AG09309 (cell line): ENCODE measurements at places on chromosomes 3 and 15.

- DNase-seq = no peak
Observed at GRCh38 chr3:40427045-40427669, 30.0 kb upstream of the RPL14 start.

DNA sequence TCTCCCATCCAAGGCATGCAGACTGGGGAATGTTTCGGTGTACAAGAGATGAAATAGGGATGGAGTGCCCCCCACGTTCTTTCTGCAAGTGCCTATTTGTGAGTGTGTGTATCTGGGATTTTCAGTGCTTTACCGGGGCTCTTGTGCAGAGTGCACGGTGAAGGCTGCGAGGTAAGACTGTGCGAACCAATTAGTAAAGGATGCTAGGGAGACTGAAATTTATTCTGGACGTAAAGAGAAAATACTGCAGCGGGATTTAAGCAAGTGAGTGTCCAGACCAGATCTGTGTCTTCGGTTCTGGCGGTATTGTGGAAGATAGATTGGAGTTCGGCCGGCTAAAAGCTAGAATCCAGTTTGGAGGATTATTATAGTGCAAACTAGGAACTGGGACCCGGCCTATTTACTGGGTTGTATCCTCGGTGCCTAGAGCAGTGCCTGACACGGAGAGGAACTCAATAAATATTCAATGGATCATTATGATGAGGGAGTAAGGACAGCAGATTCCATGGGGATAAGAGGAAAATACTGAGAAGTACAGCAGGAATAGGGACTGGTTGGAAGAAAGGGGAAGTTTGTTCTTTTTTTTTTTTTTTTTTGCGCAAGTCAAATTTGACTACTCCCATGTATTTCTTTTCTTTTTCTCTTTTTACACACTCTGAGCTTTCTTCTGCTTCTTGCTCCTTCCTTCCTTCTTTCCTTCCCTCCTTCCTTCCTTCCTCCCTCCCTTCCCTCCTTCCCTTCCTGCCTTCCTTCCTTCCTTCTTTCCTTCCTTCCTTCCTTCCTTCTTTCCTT lies 580 bp upstream of the MAGEF1 start:
- no peak for DNase-seq

DNA sequence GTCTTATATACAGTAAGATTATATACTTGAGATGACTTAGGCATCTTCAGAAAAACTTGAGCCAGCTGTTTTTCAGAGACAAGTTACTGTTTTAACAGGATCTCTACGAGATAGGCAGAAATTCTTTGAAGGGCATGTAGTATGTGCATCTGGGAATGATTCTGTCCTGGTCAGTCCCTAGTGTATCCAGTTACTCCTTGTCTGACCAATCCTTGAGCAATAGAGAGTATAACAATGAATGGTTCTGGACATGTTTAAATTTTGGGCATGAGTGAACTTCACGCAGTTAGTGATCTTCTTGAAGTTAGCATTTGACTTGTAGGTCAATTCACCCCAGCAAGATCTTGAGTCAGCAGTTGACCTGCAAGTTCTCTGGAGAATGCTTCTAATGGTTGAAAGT lies 24.7 kb upstream of the HHLA2 start:
- no peak for DNase-seq

- DNase-seq = no peak
Observed at GRCh38 chr15:101146118-101146702, 105.6 kb downstream of the CHSY1 start.

- no peak for DNase-seq
Observed at GRCh38 chr3:113245761-113246161, 34.4 kb downstream of the BOC start.

GRCh38 chr3:192923731-192924130 lies 6.1 kb upstream of the MB21D2 start:
- no peak for DNase-seq

DNA sequence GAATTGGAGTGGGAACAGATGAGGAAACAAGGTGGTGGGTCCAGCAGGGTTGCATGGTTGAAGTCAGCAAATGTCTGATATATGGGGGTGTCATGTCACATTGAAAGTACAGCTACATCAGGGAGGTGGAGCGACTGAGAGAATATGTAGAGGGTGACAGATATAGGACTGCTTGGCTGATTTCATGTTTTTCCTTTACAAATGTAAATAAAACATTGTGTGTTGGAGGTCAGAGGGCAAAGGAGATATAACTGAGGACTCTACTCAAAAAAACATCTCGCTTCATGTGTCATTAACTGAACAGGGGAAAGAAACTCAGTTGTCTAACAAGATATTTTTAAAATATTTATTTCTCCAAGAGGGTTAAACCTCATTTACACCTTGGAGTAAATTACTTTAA lies 177.7 kb downstream of the TIGIT start:
- no peak for DNase-seq

DNA sequence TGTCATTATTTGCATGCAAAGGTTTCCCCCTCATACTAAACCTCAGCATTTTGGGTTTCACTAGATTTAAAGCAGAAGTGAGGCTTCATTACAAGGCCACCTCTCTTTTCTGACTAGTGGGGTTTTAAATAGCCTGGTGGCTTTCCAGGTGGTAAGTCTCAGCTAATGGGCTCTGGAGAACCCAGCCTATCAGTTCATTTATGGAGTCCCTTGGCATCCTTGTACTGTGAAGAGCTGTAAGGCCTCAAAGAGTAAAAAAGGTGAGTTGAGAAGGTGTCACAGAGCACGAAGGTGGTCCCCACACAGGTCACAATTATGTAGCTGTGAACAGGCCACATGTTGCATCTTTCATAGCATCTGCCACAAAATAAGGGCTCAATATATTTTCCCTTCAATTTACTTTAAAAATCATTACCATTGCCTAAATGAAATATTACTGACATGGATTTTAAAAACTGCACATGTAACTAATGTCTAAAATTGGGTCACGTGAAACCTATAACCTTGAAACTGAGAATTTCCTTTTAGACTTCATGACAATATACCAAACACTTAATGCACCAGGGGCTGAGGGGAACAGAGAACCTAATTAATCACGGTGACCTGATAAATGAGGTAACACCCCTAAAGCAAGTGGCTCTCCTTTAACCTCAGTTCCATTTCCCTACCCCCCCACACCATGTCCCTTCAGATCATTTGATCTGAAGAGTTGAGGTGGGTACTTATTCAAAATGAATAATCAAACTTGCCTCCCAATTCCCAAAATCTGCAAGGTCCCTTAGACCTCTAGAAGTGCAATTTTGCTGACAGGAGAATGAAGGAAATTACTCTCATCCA lies 1.3 kb downstream of the NGLY1 start:
- DNase-seq = no peak

DNA sequence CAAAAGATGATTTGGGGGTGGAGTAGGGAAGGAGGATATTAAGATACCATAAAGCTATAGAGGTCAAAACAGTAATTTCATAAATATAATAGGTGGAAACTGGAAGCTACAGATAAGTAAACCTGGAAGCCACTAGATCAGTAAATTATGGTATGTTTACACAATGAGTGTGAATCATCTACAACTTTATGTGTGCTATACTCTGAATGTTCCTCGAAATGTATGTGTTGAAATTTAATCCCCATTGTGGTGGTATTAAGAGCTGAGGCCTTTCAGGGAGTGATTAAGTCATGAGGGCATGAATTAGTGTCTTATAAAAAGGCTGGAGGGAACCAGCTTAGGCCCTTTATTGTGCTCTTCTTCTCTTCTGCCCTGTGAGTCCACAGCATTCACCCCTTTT lies 25.2 kb downstream of the EOMES start:
- DNase-seq = no peak

DNA sequence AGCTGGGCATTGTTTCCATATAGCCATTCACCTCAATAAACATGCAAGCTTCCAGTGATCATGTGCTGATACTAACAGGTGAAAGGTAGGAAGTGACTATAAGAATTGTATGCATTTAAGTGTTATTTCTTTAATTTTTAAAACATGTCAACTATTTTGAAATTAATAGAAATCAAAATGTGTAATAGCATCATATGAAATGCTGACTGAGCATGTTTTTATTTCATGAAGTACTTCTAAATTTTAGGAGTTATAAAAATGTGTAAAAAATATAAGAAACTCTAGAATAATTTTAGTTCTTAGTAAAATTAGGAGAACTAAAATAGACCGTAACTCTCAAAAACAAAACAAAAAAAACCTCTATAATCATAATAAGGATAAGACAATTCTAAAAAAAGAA lies 229.3 kb upstream of the ARPP21 start:
- DNase-seq = no peak

GRCh38 chr3:4332574-4332973 lies 29.4 kb downstream of the SETMAR start:
- no peak for DNase-seq

GRCh38 chr15:83178869-83179325 lies 28.7 kb downstream of the HDGFL3 start:
- no peak for DNase-seq

DNA sequence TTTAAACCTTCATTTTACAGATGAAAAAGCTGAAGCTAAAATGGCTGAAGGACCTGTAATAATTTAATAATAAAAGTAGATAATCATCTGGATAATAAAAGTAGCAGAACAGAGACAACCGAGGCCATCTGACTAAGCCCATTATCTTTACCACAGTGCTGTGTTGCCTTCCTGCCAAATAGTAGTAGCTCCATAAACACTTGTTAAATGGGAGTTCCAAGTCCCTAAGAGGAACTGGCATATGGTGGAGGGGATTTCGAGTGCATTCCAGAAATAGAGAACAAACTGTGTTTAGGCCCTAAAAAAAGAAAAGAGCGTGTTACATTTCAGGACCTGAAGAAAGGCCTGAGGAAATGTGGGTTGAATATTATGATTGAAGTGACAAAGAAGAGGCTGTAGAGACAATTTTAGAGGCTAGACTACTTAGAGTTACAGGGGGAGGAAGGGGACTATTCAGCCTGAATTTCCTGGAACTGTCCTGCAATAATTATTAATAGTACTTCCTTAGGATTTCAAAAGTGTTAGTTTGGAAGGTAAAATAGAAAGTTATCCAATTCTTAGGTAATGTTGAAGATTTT lies 424.3 kb downstream of the ROBO2 start:
- DNase-seq = peak; percentile 18

DNA sequence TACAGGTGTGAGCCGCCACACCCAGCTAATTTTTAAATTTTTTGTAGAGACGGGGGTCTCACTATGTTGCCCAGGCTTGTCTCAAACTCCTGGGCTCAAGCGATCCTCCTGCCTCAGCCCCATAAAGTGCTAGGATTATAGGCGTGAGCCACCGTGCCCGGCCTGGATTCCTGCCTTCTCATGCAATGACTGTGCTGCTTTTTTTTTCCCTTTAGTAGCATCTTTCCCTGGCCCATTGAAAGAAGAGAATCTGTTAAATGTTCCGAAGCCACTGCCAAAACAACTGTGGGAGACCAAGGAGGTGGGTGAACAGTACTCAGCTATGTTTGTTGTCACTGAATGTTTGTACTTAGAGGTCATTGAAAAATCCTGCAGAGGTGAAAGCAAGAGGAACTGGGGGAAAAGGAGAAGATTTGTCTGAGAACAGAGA lies 88.0 kb downstream of the CRTC3 start:
- DNase-seq = no peak

- no peak for DNase-seq
Observed at GRCh38 chr3:49972656-49973055, 32.7 kb downstream of the RBM6 start.

- no peak for DNase-seq
Observed at GRCh38 chr3:60399861-60400845, 851.1 kb downstream of the FHIT start.

- DNase-seq = no peak
Observed at GRCh38 chr3:78644847-78645246, 1123.0 kb downstream of the ROBO1 start.

GRCh38 chr15:75508840-75509532 lies 57.5 kb upstream of the SIN3A start:
- DNase-seq = no peak

DNA sequence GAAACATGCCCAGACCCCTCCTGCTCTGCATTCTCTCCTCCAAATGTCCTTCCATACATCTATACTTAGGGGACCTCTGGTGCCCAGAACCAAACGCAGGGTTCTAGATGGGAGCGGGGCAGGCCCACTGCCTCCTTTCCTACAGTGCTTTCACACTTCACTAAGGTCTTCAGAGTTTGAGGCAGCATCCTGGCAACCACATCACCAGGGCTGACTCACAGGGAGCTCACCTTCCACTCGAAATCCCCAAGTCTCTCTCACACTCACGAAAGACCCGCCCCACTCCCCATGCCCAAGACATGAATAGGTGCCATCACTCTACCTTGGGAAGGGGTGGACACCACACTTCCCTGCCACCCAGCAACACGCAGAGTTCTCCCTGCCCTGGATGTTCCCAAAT lies 18.9 kb downstream of the HOMER2 start:
- DNase-seq = no peak

GRCh38 chr3:160027541-160028195 lies 39.0 kb downstream of the IL12A start:
- peak; percentile 53 for DNase-seq

- no peak for DNase-seq
Observed at GRCh38 chr3:16923112-16923511, 38.4 kb downstream of the PLCL2 start.

GRCh38 chr15:35784745-35785144 lies 238.8 kb upstream of the DPH6 start:
- DNase-seq = no peak

DNA sequence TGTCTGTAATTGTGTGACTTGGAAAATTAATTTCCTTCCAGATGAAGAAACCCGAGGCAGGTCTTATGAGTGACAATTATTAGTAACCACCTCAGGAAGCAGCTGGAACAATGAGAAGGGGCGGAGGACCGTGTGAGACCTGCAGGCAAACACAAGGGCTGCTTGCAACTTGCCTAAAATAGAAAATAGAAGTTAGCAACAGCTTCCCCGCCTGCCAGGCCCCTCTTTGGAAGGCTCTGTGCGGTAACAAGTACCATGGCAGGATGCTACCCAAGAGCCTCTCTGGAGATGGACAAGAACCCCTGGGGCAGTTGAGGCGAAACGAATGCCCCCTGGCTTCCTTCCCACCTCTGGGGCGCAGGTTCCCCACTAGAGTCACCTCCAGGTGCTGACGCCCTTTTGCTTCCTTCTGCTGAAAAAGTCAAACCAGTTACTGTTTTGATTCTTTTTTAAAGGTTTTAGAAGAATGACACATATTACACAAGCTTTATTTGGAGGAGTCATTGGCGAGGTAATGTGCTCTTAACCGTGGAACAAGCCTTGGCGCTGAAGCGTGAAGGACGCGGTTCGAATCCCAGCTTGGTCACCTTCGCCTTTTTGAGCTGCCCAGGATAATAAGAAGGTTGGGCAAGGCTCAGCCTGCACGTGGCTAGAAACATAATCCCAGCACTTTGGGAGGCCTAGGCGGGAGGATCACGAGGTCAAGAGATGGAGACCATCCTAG lies 47.0 kb upstream of the SYNM start:
- DNase-seq = no peak

GRCh38 chr3:49912881-49913281 lies 9.2 kb upstream of the MST1R start:
- DNase-seq = no peak

DNA sequence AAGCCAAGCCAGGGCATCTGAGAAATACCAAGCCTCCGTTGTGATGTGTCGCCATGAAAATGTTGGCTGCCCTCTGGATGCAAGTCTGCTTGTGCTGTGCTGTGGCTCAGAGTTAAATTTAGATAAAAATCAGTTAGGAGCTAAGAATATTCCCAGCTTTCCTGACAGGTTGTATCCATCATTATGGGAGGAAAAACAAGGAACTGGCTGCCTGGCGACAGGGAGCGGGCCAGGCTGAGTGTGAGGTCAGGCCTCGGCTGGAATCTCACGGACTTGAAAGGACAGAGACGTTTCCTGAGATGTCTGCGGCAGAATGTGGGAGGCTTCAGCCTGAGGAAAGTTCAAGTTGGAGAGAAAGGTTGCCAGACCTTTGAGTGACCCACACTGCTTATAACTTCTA lies 213.8 kb downstream of the THSD4 start:
- no peak for DNase-seq

GRCh38 chr3:117439812-117440211 lies 730.2 kb downstream of the TUSC7 start:
- DNase-seq = no peak
